D721Med (cell line): ENCODE measurements at places on chromosomes 2 and 18.

DNA sequence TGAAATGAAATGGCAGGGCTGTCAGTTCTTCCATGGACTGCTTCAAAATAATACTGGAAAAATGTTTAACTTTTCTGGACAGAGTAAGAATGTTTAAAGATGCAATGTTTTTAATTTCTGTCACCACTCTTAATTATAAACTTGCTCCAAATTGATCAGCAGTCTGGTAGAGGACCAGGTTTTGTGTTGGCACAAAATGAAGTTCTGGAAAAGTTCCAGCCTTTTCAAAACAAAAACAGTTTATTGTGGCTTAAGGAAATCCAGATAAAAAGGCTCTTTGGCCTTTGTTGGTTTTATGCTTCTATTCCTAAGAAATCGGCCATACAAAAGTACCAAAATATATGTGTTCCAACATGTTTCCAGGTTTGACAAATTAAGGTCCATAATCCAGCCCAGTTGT, 48.8 kb downstream of the PTRHD1 start:
- DNase-seq: no peak

DNA sequence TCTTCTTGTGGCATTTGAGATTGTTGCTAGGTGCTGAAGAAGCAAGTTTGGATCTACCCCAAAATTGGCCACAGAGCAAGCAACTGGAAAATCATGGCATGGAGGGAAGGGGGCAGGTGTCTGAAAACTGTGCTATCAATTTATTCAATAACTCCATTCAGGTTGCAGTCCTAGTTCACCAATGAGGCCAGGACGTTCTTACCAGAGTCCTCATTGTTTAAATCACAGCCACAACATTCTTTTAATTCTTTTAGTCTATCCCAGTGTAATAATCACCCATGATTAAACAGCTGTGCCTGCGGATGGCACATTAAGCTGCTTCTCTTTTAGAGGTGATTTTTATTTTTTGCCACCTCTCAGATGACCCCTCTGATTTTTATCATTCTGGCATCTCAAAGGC, 103.5 kb downstream of the ANKRD44 start:
- DNase-seq: no peak

DNA sequence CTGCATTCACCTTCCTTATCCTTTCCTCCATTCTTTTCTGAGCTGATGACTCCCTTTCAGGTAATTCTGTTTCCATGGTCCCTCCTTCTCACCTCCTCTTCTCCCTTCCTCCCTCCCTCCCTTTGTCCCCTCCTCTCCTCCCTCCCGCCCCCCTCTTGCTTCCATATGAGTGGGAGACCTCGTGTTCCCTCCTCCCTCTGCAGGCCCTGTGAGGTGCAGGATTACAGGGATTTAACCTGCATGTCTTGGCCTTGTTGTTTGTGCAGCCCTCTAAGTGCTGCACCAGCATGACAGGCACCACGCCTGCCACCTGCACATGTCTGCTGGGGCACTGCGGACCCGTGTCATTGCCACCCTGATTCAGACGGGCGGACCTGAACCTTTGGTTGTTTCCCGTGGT, 103.1 kb downstream of the SNTG2 start:
- no peak for DNase-seq

DNA sequence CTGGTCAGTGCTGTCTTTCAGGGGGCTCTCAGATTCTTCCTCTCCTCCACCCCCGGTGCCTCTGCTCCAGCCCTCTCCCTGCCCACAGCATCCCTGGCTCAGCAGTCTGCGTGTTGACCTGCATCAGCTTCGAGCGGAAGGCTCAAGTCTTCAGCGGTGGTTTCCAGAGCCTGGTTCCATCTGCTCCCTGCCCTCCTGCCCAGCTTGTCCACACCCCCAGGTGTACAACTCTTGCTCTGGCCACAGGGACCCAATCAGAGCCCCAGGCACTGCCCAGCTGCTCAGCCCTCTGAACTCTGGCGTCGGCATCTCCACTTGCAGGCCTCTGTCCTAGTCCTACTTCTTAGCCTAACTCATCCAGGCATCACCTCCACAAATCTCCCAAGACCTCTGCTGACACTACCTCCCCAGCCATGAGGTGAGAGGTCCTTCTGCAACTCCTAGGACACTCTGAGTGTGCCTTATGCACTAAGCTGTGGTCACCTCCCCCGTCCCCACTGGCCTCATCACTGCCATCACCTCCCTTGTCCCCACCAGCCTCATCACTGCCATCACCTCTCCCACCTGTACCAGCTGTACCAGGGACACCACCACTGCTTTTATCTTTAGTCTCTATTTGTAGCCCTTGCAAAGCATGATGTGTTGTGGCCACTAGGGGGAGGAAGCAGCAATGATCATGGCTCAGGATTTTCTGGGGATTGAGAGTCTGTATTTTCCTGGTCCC, 60.9 kb downstream of the EDAR start:
- peak; percentile 90 for DNase-seq

GRCh38 chr2:237345891-237346640, 67.9 kb downstream of the COL6A3 start:
- no peak for DNase-seq

- no peak for DNase-seq
Measured at GRCh38 chr18:74961596-74961995, 247.3 kb downstream of the PTGR3 start.

- DNase-seq: no peak
Measured at GRCh38 chr2:148593421-148593820, 51.1 kb upstream of the EPC2 start.
